Stimulated activated naive CD4-positive, alpha-beta T cell (primary cell): ENCODE measurements at places on chromosomes 6 and 20.

GRCh38 chr6:52994031-52994838 lies 849 bp downstream of the GSTA4 start:
- no peak for DNase-seq

DNA sequence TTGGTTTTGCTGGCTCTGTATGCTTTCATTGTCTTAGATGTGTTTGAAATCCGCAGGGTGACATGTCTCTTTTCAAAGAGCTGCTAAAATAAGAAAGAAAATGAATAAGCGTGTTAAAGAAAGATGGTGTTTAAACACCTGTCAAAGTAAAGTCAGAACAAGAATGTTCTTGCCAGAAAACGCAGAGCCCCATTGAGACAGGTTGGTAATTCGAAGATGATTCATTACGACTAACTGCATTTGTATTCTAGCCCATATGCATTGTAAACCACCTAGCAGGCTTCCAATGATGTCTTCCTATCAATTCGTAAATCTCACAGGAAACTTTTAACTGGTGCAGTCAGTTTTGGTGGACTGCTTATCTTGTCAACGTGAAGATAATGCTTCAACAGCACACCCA lies 16.8 kb downstream of the PHACTR2 start:
- no peak for DNase-seq

- DNase-seq: no peak
Measured at GRCh38 chr6:27575594-27576361, 102.9 kb upstream of the ZNF184 start.

DNA sequence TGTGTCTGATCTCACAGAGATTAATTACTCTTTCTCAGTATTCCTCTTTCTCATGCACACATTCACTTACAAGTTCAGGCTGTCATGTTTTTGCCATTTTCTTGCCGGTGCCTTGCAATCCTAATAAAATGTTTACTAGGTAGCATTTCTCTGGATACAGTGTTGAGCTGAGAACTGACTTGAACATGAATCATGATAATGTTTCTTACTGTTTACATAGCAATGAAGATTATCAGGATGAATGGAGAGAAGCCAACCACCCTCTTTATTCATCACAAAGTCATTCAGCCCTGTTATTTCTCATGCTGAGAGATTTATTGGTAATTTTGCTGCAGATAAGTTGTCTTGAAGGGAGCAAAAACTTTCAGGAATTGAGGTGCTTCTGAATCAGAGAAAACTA lies 185.5 kb upstream of the ECI2 start:
- no peak for DNase-seq

GRCh38 chr20:62641321-62642050 lies 817 bp upstream of the SLCO4A1 start:
- DNase-seq: no peak
